ENCODE measurements at places on chromosomes 13 and 19. TPM values are rescaled to one million over a fixed set of nuclear protein-coding genes. Genes with fewer than 3 reads are reported as not detected.

DNA sequence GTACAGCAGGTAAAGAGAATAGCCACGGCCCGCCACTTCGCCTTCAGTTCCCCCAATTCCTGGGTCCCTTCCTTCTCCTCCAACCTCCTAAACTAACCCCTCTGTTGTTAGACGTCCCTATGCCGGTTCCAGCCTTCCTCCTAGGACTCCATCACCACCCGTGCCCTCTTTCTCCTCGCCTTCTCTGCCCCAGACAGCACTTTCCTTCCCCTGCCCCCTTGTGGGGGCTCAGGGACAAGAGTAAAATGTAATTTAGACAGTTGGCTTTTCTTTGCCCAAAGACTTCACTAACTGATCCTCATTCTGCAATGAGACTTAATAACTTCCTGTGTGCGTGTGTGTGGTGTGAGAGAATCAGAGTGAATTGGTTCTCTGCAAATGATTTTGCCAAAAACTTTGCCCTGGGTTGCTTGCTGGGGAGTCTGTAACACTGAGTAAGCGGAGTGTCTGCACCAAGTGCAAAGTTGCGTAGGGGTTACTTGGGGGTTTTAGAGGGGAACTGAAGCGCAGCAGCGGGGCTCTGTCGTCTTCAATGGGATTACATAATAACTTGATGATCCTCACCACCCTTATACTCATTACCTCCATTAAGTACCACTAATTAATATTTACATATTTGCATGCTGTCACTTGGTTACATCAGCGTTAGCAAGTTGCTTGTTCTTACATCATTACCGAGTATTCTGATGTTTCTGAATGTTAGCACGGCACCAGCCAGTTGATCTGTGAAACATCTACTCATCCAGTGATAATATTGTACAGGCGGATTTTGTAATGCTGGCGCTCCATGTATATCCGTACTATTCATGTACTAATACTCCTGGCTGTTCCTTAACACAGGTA lies 19.9 kb upstream of the SGCG start:
- no peak for DNase-seq

DNA sequence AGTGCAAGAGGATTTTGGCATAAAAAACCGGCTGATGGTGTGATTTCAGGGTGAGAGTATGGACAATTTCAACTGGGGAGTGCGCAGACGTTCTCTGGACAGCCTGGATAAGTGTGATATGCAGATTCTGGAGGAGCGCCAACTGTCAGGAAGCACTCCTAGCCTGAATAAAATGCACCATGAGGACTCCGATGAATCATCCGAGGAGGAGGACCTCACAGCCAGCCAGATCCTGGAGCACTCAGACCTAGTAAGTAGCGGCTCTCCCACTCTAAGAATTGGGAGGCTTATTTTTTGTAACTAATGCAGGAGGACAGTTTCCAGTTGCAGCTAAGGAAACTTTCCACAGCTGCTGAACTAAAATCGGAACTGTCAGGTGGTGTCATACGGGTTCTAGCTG lies 53.6 kb downstream of the ZAR1L start:
- peak; percentile 43 for DNase-seq

Gene IL17D
- not detected for total RNA-seq

DNA sequence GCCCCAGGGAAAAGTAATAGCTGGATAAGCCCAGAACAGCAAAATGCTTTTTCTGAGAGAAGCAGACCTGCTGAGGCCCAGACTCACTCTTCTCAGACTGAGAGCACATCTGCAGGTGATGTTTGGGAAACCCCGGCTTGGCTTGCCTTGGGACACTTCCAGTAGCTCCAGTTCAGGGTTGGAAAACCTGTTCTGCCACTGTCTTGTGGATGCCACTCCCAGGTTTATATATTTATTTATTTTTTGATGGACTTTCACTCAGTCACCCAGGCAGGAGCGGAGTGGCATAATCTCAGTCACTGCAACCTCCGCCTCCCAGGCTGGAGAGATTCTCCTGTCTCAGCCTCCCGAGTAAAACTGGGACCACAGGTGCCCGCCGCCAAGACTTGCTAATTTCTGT lies 8.0 kb upstream of the SMARCA4 start:
- no peak for DNase-seq

Gene CYP2B6
- not detected for total RNA-seq

DNA sequence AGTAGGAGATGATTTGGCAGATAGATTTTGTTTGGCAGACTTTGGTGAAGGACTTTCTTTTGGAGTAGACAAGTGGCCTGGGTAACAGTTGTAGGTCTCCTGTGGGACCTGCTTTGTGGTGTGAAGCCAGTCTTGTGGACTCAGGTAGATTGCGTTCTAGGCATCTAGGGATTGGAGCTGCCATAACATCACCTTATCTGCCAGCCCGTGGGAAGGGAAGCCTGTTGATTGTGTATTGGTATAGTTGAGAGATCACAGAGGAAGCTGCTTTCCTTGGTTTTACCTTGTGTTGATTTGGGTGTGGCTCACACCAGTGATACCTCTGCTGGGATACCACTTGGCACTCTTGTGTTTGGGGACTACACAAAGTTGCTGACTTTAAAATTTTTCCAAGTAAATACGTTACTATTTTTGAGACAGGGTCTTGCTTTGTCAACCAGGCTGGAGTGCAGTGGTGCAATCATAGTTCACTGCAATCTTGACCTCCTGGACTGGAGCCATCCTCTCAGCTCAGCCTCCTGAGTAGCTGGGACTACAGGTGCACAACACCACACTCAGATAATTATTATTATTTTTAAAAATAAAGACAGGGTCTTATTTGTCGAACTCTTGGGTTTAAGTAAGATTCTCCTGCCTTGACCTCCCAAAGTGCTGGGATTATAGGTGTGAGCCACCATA lies 7.8 kb downstream of the HNRNPM start:
- no peak for DNase-seq

- no peak for DNase-seq
Measured at GRCh38 chr19:40673397-40673796, 17.1 kb downstream of the NUMBL start.

GRCh38 chr13:78100486-78100885 lies 181.9 kb upstream of the EDNRB start:
- DNase-seq: no peak

Gene TUBA3C
- total RNA-seq: not detected

Gene HSPB6
- total RNA-seq: 265 TPM

DNA sequence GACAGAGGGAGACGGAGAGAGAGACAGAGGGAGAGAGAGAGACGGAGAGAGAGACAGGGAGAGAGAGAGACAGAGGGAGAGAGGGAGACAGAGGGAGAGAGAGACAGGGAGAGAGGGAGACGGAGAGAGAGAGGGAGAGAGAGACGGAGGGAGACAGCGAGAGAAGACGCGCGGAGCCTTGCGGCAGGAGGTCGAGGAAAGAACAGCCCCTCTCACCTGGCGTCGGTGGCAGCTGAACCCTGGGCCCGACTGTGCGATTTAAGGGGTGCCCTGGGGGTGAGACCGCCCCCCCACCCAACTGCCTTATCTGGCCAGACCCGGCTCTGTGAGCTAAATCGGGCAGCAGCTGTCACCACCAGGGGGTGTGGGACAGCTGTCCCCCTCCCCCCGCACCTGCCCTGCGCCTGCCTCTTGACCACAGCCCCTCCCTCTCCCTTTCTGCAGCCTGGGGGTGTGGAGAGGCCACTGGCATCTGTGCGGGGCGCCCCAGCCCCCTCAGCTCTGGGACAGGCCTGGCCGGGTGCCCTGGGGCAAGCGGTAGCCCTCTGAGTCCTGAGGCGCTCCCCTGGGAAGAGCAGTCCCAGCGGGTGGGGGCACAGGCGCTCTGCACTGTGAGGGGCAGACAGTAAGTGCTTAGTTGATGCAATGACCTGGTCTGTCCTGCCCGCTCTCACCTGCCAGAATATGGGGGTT lies 10.8 kb downstream of the JOSD2 start:
- no peak for DNase-seq

Gene FBXO17
- 47.4 TPM for total RNA-seq

Gene TRMT1
- 17.3 TPM for total RNA-seq

- DNase-seq: no peak
Measured at GRCh38 chr19:32720216-32720935, 809 bp downstream of the TDRD12 start.

GRCh38 chr19:56507446-56508289 lies at the start of gene ZNF471:
ZNF471 (plus strand) TSS chr19:56507855; CDS start chr19:56511572, 3,717 bp downstream.
- DNase-seq: peak; percentile 94

Gene S1PR4
- 4.9 TPM for total RNA-seq

Gene DYRK1B
- 34.7 TPM for total RNA-seq

GRCh38 chr19:1992759-1993260 lies 22.7 kb downstream of the BTBD2 start:
- DNase-seq: no peak

Gene ZGLP1
- total RNA-seq: not detected

Gene ZNF578
- total RNA-seq: not detected

Gene ZNF546
- total RNA-seq: 3.0 TPM

DNA sequence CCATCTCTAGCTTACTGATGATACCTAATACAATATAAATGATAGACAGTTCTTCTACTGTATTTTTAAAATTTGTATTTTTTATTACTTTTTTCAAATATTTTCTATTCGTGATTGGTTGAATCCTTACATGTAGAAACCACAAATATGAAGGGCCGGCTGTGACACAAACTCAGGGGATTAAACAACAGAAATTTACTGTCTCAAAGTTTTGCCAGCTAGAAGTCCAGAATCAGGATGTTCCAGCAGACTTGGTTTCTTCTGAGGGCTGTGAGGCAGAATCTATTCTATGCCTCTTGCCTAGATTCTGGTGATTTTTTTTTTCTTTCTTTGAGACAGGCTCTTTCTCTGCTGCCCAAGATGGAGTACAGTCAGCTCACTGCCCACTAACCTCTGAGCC lies 13.8 kb downstream of the FPR1 start:
- no peak for DNase-seq

DNA sequence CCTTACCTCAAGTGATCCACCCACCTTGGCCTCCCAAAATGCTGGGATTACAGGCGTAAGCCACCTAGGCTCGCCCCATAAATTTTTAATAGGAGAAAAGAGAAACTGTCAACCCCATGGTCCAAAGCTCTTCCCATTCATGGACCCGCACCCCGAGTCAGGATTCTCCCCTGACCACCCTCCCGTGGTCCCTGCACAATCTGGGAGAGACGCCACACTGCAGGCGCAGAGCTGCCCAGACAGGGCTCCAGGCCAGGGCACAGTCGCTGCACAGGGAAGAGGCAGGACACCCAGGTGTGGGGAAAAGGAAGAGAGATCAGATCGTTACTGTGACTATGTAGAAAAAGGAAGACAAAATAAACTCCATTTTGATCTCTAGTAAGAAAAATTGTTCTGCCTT lies 54.5 kb downstream of the ZNF93 start:
- DNase-seq: no peak

GRCh38 chr13:30805132-30805537 lies 69.8 kb downstream of the ALOX5AP start:
- DNase-seq: no peak

DNA sequence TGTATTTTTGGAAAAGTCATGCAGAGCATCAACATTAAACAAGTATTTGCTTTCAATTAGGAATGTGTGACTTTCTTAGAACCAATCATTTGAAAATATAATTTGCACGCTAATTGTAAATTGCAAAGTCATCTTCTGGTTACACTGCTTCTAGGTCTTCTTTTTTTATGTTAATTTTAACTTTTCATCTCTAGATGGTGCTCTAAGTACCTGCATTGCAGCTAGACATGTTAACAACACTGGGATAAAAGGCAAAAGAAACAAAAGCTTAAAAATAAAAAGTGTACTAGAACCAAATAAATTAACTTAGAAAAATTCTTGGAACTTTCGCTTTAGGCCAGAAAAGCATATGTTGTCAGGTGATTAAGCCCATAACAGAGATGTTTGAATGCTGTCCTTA lies 2758.2 kb downstream of the PCDH9 start:
- no peak for DNase-seq

DNA sequence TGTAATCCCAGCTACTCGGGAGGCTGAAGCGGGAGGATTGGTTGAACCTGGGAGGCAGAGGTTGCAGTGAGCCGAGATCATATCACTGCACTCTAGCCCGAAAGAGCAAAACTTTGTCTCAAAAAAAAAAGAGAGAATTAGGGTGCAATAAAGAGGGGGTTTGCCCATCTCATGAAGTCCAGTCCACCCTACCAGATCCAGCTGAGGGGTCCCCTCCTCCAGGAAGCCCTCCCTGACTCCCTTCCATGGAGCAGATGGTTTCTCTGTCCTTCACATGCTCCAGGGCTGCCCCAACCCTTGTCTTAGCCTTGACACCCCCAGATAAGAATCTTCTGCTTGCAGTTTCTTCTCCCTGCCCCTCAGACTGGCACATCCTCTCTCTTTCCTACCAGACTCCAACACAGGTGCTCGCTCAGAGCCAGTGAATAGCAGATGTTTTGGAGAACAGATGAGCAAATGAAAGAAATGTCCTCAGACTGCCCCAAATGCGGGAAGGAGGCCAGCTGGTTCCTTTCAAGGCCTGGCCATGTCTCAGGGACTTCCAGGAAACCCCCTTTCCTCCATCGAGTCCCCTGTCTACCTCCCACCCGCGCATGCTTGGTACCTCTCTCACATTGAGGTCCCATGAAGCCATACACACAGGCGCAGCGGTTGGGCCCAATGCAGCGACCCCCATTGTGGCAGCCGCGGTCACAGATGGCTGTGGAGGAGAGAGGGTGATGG lies 5.0 kb downstream of the FBN3 start:
- DNase-seq: no peak

DNA sequence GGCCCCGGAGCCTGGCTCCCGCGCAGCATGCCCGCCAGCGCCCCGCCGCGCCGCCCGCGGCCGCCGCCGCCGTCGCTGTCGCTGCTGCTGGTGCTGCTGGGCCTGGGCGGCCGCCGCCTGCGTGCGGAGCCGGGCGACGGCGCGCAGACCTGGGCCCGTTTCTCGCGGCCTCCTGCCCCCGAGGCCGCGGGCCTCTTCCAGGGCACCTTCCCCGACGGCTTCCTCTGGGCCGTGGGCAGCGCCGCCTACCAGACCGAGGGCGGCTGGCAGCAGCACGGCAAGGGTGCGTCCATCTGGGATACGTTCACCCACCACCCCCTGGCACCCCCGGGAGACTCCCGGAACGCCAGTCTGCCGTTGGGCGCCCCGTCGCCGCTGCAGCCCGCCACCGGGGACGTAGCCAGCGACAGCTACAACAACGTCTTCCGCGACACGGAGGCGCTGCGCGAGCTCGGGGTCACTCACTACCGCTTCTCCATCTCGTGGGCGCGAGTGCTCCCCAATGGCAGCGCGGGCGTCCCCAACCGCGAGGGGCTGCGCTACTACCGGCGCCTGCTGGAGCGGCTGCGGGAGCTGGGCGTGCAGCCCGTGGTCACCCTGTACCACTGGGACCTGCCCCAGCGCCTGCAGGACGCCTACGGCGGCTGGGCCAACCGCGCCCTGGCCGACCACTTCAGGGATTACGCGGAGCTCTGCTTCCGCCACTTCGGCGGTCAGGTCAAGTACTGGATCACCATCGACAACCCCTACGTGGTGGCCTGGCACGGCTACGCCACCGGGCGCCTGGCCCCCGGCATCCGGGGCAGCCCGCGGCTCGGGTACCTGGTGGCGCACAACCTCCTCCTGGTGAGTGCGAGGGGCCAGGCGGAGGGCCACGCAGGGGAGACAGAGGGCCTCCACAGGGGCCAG lies at the start of gene KL:
Gene KL (plus strand): TSS at position 10 of the 909 bp plus-strand sequence. CDS start 18 bp downstream, at position 28.
- no peak for DNase-seq

GRCh38 chr13:99218545-99218944 lies 17.9 kb downstream of the UBAC2 start:
- DNase-seq: no peak

Gene SLC10A2
- not detected for total RNA-seq

- no peak for DNase-seq
Measured at GRCh38 chr19:1373534-1374249, 10.0 kb upstream of the NDUFS7 start.
